CD8-positive, alpha-beta memory T cell (primary cell): ENCODE measurements at places on chromosomes 2 and 18. TPM values are rescaled to one million over a fixed set of nuclear protein-coding genes. Genes with fewer than 3 reads are reported as not detected.

DNA sequence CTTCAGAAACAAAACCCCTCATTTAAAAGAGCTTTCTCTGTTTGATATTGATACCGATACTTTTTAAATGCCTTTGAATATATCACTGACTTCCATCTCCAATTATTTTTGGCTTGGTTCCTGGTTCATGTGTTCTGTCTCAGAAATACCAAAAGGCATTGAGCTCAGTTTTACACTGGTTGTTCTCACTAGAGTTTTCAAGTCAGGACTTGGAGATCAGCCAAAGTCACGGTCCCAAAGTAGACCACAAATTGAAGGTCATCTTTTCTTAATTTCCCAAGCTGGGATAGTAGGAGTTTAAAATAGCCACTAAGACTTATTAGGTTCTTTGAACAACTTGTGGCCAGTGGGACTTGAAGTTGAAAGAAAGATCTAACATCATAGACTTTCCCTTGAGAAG, 24.2 kb downstream of the DHRS9 start:
- no peak for DNase-seq

DNA sequence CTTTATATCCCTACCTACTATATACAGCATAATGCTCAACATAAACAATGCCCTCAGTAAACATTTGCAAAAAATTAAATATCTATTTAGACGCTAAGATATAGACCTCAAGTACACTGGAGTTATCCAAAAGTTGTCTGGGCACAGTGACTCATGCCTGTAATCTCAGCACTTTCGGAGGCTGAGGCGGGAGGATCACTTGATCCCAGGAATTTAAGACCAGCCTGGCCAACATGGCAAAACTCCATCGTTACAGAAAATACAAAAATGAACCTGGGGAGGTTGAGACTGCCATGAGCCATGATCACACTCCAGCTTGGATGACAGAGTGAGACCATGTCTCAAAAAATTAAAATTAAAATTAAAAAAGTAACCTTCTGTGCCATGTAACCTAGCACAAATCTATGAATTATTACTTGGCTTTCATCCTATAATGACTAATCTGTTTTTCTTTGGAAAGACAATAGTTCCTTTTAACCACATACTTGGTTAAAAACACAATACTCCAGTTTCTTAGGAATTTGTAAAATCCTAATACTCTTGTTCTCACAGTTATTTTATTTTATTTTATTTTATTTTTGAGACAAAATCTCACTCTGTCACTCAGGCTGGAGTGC, 6.7 kb upstream of the TNFAIP6 start:
- no peak for DNase-seq

- no peak for DNase-seq
Observed at GRCh38 chr2:3494984-3495666, 24.2 kb downstream of the ADI1 start.

TCF7L1 gene
- total RNA-seq, result not detected

- no peak for DNase-seq
Observed at GRCh38 chr2:30454571-30454970, 7.5 kb downstream of the LCLAT1 start.

- DNase-seq, result no peak
Observed at GRCh38 chr2:176261136-176261535, 8.1 kb upstream of the MTX2 start.

- peak; percentile 39 for DNase-seq
Observed at GRCh38 chr2:95278051-95278471, 3.8 kb downstream of the PROM2 start.

DNA sequence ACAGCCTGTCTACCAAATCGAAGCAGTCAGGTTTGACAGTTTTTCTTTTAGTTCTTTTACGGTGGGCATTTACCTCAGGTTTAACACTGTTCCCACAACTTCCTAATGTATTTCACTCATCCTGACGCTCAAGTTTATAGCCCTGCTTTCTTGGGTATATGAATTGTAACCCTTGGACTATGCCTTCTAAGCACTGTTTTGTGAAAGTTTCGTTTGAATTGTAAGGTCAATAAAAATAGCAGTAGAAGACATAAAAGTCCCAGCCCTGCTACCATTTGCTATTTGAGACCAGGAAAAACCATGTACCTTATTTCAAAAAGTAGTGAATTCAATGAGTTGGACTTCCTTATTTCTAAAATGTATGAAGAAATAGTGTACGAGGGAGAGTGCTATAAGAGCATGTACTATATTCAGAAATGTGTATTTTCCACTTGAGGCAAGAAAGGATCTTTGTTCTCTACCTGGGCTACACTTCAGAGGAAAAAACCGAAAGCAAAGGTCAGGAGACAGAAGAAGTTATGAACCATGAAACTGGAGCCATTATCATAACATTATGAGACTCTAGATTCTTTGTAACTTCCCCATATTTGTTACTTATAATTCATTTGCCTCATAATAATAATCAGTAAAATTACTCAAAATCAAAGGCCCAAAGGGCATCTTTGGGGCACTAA, 1.9 kb upstream of the ZC3H15 start:
- no peak for DNase-seq

DNA sequence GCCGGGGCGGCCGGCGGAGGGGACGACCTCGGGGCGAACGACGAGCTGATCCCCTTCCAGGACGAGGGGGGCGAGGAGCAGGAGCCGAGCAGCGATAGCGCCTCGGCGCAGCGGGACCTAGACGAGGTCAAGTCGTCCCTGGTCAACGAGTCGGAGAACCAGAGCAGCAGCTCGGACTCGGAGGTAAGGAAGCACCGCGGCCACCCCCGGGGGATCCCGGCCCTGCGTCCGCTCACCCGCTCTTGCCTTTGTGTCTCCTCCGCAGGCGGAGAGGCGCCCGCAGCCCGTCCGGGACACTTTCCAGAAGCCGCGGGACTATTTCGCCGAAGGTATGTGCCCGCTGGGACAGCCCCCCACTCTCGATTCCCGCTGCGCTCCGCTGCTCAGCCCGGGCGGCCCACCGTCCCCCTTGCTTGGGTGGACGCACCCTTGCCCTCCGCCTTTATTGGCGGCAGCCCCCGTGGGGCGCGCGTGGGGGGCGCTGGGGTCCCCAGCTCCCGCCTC, 611 bp downstream of the TCF7L1 start:
- DNase-seq, result no peak

GRCh38 chr18:3405713-3406112, 44.3 kb upstream of the TGIF1 start:
- no peak for DNase-seq

GRCh38 chr18:12031846-12032245, 50.5 kb downstream of the IMPA2 start:
- DNase-seq, result no peak
